RCC 7860 (cell line): ENCODE measurements at places on chromosomes 16 and 17.
A peak's percentile ranks its signal among the peaks of the same experiment; 100 is the strongest.

DNA sequence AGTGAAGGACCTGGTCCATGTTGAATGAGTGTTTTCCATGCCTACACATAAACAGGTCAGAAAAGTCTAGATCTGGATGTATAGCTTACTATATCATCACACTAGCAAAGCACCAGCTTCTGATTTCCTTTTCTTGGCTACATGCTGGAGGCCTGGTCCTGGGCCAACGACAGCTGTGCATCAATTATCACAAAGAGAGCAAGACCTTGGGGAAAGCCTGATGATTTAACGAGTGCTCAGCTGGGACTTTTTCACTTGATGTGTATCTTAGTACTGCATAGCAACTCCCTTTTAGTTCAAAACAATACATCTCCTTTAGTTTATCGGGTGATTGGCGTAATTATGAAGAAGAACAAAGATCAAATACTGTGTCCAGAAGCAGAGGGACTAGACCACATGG is 358.2 kb downstream of the KIF2B start:
- DNase-seq, result no peak

- no peak for DNase-seq
These were observed 17.0 kb upstream of the DNASE1 start for GRCh38 chr16:3637371-3637923.

- DNase-seq, result no peak
These were observed 10.1 kb downstream of the HIRIP3 start for GRCh38 chr16:29985271-29985811.

- DNase-seq, result peak; percentile 34
These were observed 14.2 kb upstream of the SLC38A10 start for GRCh38 chr17:81309140-81309858.

DNA sequence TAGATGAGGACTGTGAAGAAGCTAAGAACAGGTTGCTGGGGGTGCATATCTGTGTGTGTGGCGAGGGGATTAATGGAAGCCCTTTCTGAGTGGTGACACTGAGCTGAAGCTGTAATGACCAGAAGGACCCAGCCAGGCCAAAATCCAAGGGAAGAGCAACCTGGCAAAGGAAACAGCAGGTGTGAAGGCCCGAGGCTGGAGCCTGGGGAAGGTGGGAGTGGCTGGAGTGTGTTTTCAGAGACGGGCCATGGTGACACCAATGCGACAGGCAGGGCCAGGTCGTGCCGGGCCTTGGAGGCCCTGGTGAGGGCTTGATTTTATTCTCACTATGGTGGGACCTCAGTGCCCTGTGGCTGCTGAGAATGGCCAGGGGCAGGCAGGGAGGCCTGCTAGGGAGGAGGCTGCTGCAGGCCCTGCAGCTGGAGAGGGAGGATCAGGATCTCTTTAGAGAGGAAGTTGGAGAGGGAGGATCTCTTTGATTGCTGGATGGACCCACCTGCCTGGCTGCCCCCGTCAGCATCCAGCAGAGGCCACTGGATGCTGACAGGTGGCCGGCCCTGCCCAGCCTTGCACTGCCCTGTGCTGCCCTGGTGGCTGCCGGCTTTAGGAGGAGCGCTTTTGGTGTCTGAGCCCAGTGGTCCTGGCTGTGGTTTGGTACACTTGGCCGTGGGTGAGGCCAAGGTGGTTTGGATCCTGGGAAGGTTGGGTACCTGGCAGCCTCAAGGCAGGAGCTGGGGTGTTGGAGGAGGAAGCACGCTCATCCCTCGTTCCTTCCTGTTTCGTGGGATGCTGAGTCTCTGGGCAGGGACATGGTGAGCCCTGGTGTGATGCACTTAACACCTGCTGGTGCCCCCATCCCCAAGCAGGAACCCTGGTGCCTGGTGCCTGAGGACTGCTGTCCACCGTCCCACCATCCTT is 188.3 kb downstream of the SEC14L1 start:
- DNase-seq, result no peak

- DNase-seq, result no peak
These were observed 44.1 kb upstream of the DOC2B start for GRCh38 chr17:225551-225950.

- no peak for DNase-seq
These were observed 20.3 kb downstream of the ALOX15B start for GRCh38 chr17:8059131-8059530.

- peak; percentile 30 for DNase-seq
These were observed 587 bp downstream of the PLD6 start for GRCh38 chr17:17205368-17206123.

DNA sequence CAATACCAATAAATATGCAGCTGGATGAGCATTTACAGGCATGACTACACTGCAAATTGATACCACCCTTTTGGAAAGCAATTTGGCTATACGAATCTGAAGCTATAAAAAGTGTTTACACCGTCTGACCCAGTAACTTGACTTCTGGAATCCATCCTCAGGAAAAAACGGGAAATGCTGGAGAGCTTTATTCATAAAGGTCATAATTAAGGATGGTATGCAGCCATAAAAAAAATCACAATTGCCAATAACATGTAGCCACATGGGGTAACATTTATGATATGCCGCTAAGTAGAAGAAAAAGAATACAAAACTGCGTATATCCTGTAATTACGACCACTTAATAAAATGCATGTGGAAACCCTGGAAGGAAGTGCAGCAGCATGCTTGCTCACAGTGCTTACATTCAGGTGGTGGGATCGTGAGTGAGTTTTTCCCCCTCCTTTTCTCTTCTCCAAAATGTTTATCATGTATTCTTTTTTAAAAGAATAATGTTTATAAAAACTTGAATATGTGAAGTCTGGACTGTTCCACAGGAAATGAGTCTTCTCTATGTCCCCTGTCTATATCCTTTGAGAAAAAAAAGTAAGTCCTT is 34.2 kb downstream of the COPRS start:
- DNase-seq, result no peak

DNA sequence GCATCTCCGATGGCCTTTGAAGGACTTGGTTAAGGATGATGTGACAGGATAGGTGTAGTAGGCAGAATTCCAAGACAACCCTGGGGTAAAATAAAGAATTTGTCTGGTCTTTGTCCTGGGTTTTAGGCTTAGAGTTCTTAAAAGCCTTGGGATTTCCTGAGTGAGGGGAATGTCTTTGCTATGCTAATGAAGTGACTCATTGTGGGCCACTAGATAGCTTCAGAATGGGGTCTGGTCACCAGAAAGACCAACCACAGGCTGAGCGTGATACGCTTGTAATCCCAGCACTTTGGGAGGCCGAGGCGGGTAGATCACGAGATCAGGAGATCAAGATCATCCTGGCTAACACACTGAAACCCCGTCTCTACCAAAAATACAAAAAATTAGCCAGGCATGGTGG is 182.8 kb upstream of the TOX3 start:
- no peak for DNase-seq

DNA sequence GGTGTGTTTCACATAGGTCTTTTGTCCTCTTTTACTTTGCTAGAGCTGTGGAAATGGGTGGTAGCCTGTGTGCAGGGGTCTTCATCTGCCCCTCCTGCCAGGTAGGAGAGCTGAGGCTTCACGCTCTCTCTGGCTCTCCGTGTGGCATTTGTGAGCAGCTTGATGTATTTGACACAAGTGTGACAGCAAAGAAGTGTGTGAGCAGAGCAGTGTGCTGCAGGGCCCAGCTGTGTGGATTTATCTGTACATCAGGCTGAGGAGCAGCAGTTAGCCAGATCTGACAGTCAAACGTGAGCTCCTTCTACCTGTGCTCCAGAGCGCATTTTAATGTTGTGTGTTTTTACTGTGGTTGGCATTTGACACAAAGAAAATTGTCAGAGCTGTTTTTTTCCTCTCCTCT is 101.8 kb downstream of the FTO start:
- no peak for DNase-seq

- no peak for DNase-seq
These were observed 20.9 kb downstream of the GPR179 start for GRCh38 chr17:38322897-38323296.

DNA sequence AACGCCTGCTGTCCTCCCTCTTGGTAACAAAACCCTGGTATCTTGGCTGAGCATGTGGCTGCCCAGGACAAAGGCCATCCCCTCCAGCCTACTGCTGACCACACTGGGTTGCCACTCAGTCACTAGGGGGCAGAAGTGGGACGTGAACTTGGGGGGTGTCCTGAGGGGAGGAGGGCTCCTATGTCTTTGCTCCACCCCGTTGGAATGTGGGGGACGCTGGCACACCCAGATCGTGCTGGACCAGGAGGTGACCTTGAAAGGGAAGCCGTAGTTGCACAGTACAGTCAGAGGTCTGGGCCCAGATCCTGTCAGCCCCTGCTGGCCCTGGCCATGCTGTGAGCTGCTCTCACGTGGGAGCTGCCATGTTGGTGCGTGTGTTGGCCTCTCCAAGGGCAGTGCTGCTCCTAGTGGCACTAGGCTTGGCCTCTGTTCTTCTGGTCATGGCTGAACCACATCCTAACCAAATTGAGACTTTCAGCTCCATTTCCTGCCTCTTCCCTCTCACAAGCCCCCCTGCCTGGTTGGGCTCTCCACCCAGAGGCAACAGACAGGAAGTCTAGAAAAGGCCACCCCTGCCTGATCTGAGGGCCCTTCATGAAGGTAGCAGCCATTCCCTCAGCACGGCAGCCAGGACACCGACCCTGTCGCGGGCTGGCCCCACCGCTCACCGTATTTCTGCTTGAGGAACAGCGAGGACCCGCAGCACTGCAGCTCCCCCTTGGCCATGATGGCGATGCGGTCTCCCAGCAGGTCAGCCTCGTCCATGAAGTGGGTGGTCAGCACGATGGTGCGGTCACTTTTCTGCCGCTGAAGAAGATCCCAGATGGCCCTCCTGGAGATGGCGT is 29.0 kb upstream of the RNPS1 start:
- no peak for DNase-seq

- no peak for DNase-seq
These were observed 6.7 kb downstream of the NEK8 start for GRCh38 chr17:28735242-28735722.

- no peak for DNase-seq
These were observed 856.7 kb upstream of the GOT2 start for GRCh38 chr16:59590845-59591244.

DNA sequence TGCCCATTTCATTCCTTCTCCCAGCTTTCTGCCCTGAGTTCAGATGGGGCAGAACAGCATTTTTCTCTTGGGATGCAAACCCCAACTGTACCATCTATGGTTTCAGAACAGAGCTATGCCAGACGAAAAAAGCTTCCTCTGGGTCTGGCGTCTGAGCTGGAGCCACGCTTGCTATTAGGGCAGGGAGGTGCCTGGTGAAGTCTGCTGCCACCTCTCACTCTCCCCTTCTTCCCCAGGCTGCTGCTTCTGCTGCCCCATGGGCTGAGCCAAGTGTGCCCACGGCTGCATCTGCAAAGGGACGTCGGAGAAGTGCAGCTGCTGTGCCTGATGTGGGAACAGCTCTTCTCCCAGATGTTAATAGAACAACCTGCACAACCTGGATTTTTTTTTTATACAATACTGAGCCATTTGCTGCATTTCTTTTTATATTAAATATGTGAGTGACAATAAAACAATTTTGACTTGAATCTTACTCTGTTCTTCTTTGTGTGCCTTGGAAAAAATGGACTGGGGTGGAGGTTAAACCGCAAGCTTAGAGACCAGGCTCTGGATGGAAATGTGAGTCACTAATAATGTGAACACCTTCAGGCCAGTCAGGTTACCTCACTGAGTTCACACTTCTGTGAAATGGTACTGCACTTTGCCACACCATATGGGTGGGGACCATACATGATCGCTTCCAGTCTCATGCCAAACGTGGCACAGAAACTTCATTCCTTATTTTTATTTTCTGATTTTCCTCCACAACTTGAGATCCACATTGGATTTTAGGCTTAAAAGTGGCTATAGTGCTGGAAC is 1.7 kb upstream of the MT1A start:
- no peak for DNase-seq

GRCh38 chr16:11169641-11170040 is 86.4 kb downstream of the SOCS1 start:
- no peak for DNase-seq

- no peak for DNase-seq
These were observed 259.6 kb downstream of the ZFHX3 start for GRCh38 chr16:72788269-72788809.

- DNase-seq, result no peak
These were observed 13.8 kb downstream of the CHST6 start for GRCh38 chr16:75481475-75481874.

DNA sequence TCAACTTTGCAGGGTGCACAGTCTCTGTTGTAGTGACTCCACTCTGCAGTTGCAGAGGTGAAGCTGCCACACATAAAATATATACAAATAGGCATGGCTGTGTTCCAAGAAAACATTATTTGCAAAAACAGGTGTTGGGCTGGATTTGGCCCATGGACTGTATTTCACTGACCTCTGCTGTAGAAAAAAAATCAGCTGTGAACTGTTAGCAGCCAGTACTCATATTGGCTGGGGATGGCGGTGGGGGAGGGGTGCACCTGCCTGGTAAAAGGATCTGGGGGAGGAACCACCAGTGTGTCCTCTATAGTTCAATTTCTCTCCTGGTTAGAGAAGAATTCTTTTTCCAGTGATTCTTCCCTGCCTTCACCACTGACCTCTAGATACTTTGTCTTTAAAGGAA is 50.0 kb downstream of the SHISA9 start:
- no peak for DNase-seq

- DNase-seq, result no peak
These were observed 96.6 kb upstream of the SMIM36 start for GRCh38 chr17:55607731-55608341.

GRCh38 chr17:8793649-8794048 is 5.5 kb downstream of the MFSD6L start:
- DNase-seq, result no peak

DNA sequence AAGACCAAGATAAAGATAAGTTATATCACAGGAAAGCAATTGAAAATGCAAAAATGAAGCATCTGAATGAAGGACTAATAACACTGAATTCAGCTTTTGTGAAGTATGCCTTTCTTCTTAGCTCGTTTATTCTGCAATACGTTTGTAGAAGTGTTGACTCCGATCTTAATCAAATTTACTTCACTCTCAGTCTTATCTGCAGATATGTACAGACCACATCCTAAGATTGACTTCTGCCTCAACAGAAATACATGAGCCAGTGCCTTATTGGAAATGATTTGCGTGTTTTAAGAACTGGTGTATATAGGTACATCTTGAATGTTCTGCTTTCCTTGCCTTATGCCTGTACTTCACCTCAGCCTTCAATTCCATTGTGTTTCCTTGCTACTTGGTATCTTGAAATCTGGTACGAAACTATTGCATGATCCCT is 1.3 kb downstream of the ATF7IP2 start:
- DNase-seq, result no peak

DNA sequence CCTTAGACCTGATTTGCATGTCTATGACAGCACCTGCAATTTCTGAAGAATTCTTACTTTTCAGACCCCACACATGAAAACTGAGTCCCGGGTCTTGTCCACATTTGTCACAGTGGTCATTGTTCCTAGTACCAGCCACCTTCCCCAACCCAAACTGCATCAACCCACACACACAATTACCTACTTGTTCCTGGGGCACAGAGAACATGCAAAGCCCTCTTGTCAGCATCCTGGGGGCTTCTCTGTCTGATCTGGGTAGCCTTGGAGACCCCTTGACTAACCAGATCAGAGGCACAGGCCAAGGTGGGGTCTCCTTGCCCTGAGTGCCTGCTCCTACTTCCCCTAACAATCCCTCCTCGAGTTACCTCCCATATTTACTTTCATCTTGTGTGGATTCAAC is 36.7 kb upstream of the PIK3R6 start:
- DNase-seq, result no peak
